Muscle of leg (tissue), 16 donors: ENCODE measurements at places on chromosomes 6 and 20. TPM values are rescaled to one million over a fixed set of nuclear protein-coding genes. Genes with fewer than 3 reads are reported as not detected.

SMIM29 gene
- 7.7 TPM for polyA plus RNA-seq

GGTLC1 gene
- not detected for polyA plus RNA-seq

RNF182 gene
- polyA plus RNA-seq: 0.50 TPM

FABP7 gene
- 4.7 TPM for polyA plus RNA-seq

PLCB4 gene
- 3.2 TPM for polyA plus RNA-seq

RSPO4 gene
- polyA plus RNA-seq: 0.28 TPM

TBXT gene
- not detected for polyA plus RNA-seq

EYS gene
- polyA plus RNA-seq: 0.43 TPM

SRXN1 gene
- 10.5 TPM for polyA plus RNA-seq

TREM1 gene
- polyA plus RNA-seq: 1.6 TPM

CST4 gene
- not detected for polyA plus RNA-seq

PROKR2 gene
- not detected for polyA plus RNA-seq

DNA sequence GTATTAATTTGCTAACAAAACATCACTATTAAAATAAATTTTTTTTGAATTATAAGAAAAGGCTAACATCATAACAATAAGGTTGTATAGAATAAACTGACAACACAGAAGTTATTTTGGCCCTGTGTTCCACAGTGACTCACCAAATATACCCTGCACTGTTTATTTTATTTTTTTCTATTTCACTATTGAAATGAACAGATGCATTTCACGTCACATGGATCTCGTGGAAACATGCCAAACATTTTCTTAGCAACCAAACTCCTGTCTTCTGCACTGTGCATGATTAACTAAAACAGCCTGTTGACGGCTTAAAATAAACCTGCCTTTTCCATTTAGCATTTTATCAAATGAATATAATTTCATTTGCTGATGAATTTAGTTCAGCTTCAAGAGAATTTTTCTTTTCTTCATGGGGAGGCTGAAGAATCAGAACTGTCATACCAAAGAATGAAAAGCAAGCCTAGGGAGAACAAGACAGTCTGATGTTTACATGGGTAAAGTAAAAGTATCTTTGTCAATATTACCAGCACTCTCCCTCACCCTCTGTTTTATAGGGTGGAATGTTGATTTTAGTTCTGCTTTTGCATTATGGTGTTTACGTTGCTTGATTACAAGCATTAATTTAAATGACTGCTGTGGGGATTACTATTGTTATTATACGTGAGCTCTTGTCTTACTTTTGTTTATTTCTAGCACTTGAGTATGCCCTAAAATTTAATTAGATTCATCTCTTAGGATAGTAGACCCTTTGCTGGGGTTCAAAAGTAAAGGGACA, 115.3 kb downstream of the LCA5 start:
- no peak overlapping the region for H3K4me3 ChIP-seq
- DNase-seq: peak; percentile 97
- peaks cover 5% of the 10 kb centered on the region for H3K4me1 ChIP-seq
- H3K36me3 ChIP-seq: no peaks in the 10 kb centered on the region
- no peaks in the 10 kb centered on the region for H3K27me3 ChIP-seq

- H3K36me3 ChIP-seq: no peaks in the 10 kb centered on the region
- DNase-seq: no peak
- peak overlapping the region; percentile 84 for H3K27ac ChIP-seq
- peaks cover 17% of the 10 kb centered on the region for H3K4me1 ChIP-seq
These were observed 44.8 kb downstream of the AKAP12 start for GRCh38 chr6:151284548-151285017.

DNA sequence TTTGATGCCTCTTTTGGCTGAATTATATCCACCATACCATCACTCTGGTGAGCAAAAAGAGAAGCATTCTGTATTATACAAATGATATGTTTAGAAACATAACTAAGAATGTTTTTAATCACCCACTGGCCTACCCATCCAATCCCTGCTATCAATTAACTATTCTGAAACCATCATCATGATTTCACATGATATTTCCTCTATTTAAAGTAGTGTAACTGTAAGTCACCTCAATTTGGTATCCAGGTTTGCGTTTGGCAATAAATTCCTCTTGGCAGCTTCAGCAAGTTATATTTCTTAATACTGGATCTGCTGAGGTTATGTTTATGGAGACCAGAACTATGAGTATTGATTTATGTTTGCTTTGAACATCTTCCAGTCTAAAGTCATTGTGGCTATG, 332.1 kb downstream of the UTRN start:
- no peaks in the 10 kb centered on the region for H3K27me3 ChIP-seq
- DNase-seq: no peak
- no peak overlapping the region for H3K27ac ChIP-seq
- H3K4me1 ChIP-seq: no peaks in the 10 kb centered on the region
- no peak overlapping the region for H3K4me3 ChIP-seq

DNA sequence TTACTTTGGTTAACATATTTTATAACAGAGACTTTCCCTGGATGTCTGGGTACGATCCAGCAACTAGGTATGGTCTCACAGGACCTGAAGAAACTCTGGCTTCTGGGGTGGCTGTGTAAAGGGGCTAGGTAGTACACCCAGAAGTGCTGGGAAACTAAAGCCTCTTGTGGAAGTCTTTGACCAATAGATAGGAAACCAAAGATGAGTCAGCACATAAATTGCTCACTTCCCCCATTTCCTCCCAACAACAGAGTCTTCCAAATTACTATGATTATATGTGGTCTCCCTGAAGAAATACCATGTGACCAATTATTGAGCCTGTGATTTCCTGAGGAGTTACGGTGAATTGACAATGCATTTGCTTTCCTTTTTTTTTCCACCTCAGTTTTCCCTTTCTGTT, 26.8 kb upstream of the TBX18 start:
- no peaks in the 10 kb centered on the region for H3K4me1 ChIP-seq
- H3K27me3 ChIP-seq: no peaks in the 10 kb centered on the region
- H3K4me3 ChIP-seq: no peak overlapping the region
- no peaks in the 10 kb centered on the region for H3K36me3 ChIP-seq
- H3K27ac ChIP-seq: no peak overlapping the region

- no peak for DNase-seq
- no peaks in the 10 kb centered on the region for H3K36me3 ChIP-seq
- H3K27ac ChIP-seq: no peak overlapping the region
- no peaks in the 10 kb centered on the region for H3K27me3 ChIP-seq
- no peak overlapping the region for H3K4me3 ChIP-seq
- H3K4me1 ChIP-seq: no peaks in the 10 kb centered on the region
These were observed 610.4 kb upstream of the IMPG1 start for GRCh38 chr6:76682842-76683241.

DNA sequence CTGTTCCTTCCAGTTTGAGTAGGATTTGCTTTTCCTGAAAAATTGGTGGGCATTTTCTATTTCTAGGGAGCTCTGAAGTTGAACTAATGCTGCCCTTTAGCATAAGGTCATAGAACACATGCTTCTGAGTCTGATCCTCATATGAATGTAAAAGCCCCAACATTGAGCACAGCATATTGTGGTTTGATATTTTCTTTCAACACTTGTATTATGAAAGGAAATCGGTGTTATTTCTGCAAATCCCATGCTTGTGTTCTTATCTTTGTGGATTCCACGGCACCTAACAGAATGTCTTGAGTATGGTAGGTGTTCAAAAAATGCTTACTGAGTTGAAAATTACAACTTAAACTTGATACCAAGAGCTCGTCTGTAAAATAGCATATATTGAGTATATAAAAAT, 85.8 kb downstream of the TRMT11 start:
- H3K27me3 ChIP-seq: no peaks in the 10 kb centered on the region
- H3K27ac ChIP-seq: no peak overlapping the region
- H3K4me1 ChIP-seq: no peaks in the 10 kb centered on the region
- no peak for DNase-seq

DNA sequence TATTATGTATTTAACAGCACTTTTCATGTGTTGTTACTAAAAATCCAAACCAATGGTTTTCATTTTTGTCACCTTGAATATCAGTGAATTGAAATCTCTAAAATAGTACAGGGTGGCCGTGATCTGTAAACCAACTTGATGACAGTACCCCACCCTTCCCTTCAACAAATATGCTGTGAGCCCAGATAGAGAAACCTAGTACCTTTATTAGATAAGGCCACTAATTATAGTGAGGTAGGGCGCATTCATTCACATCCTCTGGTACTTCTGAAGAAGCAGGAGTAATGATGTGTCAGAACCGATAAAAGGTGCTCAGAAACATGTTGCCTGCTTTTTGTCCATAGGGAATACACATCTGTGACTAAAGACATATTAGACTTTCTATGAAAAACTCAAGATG, 409.5 kb downstream of the GJA1 start:
- no peaks in the 10 kb centered on the region for H3K4me1 ChIP-seq
- no peak overlapping the region for H3K27ac ChIP-seq
- H3K4me3 ChIP-seq: no peak overlapping the region
- DNase-seq: no peak
- H3K27me3 ChIP-seq: no peaks in the 10 kb centered on the region
- no peaks in the 10 kb centered on the region for H3K36me3 ChIP-seq

DNA sequence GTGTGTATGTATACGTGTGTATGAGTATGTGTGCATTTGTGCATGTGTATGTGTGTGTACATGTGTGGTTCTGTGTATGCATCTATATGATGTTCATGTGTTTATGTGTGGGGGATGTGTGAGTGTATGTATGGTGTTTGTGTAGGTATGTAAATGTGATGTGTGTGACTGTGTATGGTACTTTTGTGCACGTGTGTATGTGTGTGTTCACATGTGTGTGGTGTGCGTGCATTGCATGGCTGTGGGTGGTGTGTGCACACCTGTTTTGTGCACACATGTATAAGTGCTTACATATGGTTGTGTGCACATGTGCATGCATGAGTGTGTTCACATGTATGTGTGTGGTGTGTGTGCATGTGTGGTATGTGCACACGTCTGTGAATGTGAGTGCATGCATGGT, 6.2 kb downstream of the THBS2 start:
- H3K27ac ChIP-seq: no peak overlapping the region
- peaks cover 6% of the 10 kb centered on the region for H3K27me3 ChIP-seq
- H3K36me3 ChIP-seq: peaks cover 18% of the 10 kb centered on the region
- DNase-seq: no peak

GRCh38 chr20:64196847-64197306, 32.6 kb downstream of the MYT1 start:
- no peaks in the 10 kb centered on the region for H3K36me3 ChIP-seq
- no peak overlapping the region for H3K27ac ChIP-seq
- H3K4me1 ChIP-seq: no peaks in the 10 kb centered on the region
- H3K4me3 ChIP-seq: no peak overlapping the region

- no peaks in the 10 kb centered on the region for H3K4me1 ChIP-seq
- H3K4me3 ChIP-seq: no peak overlapping the region
- no peak overlapping the region for H3K27ac ChIP-seq
- no peaks in the 10 kb centered on the region for H3K36me3 ChIP-seq
These were observed 866.8 kb downstream of the C6orf118 start for GRCh38 chr6:164442572-164442971.

GRCh38 chr6:55643861-55644260, 64.9 kb upstream of the HMGCLL1 start:
- no peaks in the 10 kb centered on the region for H3K27me3 ChIP-seq
- no peaks in the 10 kb centered on the region for H3K4me1 ChIP-seq
- no peaks in the 10 kb centered on the region for H3K36me3 ChIP-seq
- no peak overlapping the region for H3K27ac ChIP-seq

DNA sequence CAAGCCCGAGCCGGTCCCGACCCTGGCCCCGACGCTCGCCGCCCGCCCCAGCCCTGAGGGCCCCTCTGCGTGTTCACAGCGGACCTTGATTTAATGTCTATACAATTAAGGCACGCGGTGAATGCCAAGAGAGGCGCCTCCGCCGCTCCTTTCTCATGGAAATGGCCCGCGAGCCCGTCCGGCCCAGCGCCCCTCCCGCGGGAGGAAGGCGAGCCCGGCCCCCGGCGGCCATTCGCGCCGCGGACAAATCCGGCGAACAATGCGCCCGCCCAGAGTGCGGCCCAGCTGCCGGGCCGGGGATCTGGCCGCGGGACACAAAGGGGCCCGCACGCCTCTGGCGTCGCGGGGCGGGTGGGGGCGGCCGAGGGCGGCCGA, 37.5 kb downstream of the YTHDF1 start:
- no peak overlapping the region for H3K4me3 ChIP-seq
- H3K27me3 ChIP-seq: peaks cover 89% of the 10 kb centered on the region
- H3K36me3 ChIP-seq: no peaks in the 10 kb centered on the region
- DNase-seq: no peak

GRCh38 chr6:154460306-154461071, 50.0 kb downstream of the CNKSR3 start:
- peaks cover 24% of the 10 kb centered on the region for H3K4me1 ChIP-seq
- no peaks in the 10 kb centered on the region for H3K27me3 ChIP-seq
- DNase-seq: no peak
- H3K27ac ChIP-seq: no peak overlapping the region
- no peak overlapping the region for H3K4me3 ChIP-seq

GRCh38 chr6:13553646-13554045, 20.8 kb upstream of the SIRT5 start:
- no peak overlapping the region for H3K4me3 ChIP-seq
- DNase-seq: no peak
- no peaks in the 10 kb centered on the region for H3K4me1 ChIP-seq
- H3K27ac ChIP-seq: no peak overlapping the region
- no peaks in the 10 kb centered on the region for H3K36me3 ChIP-seq
- no peaks in the 10 kb centered on the region for H3K27me3 ChIP-seq

- DNase-seq: no peak
- H3K27me3 ChIP-seq: no peaks in the 10 kb centered on the region
- no peaks in the 10 kb centered on the region for H3K36me3 ChIP-seq
- H3K4me1 ChIP-seq: no peaks in the 10 kb centered on the region
These were observed 74.7 kb upstream of the CITED2 start for GRCh38 chr6:139448998-139449610.

DNA sequence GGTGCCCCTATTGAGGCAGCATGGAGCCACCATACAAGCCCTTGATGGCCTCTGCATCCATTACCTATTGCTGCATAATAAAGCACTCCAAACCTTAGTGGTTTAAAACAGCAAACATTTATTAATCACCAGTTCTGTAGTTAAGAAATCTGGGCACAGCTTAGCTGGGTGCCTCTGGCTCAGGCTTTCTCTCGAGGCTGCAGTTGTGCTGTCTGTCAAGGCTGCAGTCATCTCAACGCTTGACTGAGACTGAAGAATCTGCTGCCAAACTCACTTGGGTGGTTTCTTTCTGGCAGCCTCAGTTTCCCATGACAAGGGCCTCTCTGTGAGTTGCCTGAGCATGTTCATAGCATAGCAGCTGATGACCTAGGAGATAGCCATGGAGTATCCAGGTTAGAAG, 207.4 kb upstream of the LRFN2 start:
- no peak overlapping the region for H3K4me3 ChIP-seq
- no peaks in the 10 kb centered on the region for H3K36me3 ChIP-seq
- DNase-seq: no peak
- H3K27ac ChIP-seq: no peak overlapping the region

DNA sequence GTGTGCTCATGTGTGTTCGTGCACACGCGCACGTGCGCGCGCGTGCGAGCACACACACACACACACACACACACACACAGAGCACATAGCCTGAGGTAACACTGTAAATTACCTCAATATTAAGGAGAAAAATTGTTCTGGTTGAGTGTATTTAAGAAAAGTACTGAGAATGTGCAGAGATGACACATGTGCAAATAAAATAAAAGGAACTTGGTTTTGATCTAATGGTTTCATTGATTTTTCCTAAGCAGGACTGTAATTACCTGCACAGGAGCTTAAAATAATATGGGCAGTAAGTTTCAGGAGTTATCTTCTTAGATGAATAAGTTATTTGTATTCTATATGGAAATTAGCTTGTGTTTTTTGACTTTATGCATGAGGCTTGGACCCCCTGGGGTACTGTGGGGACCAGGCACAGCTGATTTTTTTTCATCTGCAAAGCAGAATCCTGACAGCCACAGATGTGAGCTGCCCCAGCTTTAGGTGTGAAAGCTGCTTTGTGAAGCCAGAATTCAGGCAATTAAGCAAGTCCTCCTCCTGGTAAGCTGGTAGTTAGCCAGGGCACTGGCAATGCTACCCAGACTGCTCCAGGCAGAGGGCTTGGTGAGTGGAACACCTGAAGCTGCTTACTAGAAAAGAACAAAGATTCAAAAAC, 1040.6 kb upstream of the CITED2 start:
- H3K27me3 ChIP-seq: no peaks in the 10 kb centered on the region
- H3K4me3 ChIP-seq: no peak overlapping the region
- no peaks in the 10 kb centered on the region for H3K36me3 ChIP-seq
- H3K27ac ChIP-seq: no peak overlapping the region
- DNase-seq: no peak
